ENCODE measurements at places on chromosomes 2 and 18. TPM values are rescaled to one million over a fixed set of nuclear protein-coding genes. Genes with fewer than 3 reads are reported as not detected.

- no peak overlapping the region for H3K4me3 ChIP-seq
- no peak overlapping the region for H3K27ac ChIP-seq
- H3K36me3 ChIP-seq = peaks cover 3% of the 10 kb centered on the region
- no peak for DNase-seq
These were observed 150.3 kb downstream of the UBR3 start for GRCh38 chr2:169977530-169977929.

Gene ESPNL
- not detected for total RNA-seq

Gene OSR1
- total RNA-seq = 48.6 TPM

Gene GKN1
- total RNA-seq = not detected

Data from aorta (tissue), 5 donors.